ENCODE measurements at places on chromosomes 2 and 18. TPM values are rescaled to one million over a fixed set of nuclear protein-coding genes. Genes with fewer than 3 reads are reported as not detected.

The SERPINB11 gene
- not detected for total RNA-seq

- DNase-seq, result peak; percentile 42
These were observed 73.3 kb downstream of the KCNG2 start for GRCh38 chr18:79871026-79871390.

DNA sequence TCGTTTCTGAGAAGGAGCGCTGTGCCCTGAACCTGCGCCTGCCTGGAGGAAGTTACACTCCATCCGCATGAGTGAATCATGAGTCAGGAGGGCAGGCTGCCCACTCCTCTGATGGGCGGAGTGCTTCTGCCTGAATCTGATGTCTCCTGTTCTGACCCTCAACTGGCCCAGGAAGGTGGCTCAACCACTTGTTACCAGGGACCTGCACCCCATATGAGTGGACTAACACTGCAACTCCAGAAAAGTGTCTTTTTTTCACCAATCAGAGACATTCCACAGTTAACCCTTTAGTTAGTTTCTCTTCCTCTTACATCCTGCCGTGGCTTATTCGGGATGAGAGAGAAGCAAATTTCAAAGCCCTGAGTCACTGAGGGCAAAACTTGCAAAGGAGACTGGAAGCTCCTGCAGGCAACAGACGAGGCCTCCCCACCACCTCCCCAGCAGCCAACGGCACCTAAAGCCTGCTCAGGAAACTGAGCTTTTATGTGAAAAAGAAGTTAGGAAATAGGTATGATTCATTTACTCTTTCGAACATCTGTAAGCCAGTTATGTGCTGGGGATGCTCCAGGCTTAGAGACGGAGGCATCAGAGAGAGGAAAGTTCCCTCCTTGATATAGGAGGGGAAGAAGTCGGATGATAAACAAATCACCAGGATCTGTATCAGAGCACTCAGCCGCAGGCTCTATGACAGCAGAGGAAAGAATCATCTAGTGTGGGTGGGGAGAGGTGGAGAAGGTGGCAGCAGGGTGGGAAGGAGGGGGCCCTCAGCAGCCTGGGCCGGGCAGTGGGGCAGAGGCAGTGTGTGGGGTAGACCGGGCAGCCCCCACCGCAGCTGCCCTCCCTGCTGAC is 30.9 kb downstream of the MBP start:
- peak; percentile 82 for DNase-seq

DNA sequence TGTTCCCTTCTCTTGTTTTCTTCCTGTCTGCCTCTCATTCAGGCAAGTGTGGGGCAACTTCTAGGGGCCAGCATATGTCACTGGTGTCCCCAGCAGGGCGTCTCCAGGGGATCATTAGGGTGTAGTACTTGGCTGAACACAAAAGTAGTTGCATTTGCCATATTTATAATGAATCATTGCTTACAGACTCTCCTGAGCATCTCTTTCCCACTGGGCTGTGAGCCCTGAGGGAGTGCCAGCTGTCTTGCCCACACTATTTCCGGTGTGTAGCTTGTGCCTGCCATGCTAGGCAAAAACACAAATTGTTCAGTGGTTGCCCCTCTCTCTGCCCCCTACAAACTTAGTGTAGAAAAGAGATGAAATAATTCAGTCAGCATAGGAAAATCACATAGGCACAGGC is 40.8 kb upstream of the SCLY start:
- no peak for DNase-seq

GRCh38 chr2:188272121-188272520 is 19.6 kb upstream of the GULP1 start:
- DNase-seq, result no peak

Measured in ureter (tissue), 1 donor.